Activated CD4-positive, alpha-beta T cell treated with anti-CD3 and anti-CD28 coated beads for 4 hours (primary cell): ENCODE measurements at places on chromosomes 2 and 18.

DNA sequence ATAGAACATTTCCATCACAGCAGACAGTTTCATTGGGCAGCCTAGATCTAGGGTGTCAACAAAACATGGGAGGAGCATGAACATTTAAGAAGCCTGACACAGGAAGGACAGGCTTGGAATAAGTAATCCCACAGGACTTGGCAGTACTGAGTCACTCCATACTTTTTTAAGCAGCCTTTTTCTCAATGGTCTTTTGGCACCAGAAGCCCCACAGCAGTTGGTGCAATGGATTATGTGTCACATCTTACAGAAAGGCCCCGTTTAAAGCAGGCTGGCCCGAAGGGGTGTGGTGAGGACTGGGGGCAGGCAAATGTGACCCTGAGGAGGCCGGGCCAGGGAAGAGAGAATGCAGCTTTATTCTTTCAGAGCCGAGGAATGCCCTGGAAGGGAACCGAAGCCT is 26.6 kb downstream of the SPTBN1 start:
- no peak for DNase-seq

DNA sequence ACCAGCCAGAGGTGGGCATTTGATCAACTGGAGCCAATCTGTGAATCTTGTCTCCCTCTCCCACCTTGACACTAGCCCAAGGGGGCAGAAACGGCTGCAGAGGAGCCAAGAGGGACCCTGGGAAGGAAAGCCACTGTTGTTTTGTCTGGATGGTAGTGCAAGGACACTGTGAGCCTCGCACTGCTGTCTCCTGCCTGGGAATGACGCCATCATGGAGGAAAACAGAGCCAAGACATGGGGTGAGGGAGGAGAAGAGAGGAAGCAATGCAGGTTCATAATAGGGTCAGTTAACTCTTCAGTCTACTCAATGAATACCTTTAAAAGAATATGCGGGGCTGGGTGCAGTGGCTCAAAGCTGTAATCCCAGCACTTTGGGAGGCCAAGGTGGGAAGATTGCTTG is 231.1 kb upstream of the AGAP1 start:
- no peak for DNase-seq

DNA sequence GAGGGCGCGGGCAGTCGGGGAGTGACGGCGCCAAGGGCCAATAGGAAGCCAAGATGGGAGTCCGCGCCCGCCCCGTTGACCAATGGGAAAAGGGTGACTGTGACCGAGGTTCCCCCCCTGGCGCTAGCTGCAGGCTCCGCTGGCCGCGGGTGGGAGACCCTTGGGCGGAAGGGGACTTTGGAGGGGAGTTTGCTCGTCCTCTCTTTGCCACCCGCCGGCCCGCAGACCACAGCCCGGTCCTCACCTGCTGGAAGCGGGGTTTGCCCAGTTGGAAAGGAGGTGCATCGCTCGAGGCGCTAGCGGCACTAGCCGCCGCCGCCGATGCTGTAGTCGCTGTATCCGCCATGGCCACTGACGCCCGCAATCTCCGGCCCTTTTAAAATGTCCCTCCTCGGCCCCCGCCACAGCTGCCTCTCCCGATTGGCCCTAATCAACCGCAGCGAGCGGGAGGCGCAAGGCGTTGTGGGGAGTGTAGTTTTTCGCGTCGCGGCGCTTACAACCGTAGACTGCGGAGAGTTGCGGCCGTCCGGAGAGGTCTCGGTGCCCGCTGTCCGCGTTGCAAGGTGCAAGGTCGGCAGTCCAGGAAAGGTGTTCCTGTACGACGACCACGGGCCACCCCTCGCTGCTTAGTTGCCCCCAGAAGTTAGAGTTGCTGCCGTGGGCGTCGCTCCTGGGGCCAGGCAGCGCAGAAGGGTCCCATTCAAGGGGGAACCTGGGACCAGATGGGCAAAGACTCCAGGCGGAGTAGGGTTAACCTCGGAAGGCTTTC is at the start of gene SFXN5:
Gene SFXN5 (minus strand): TSS at position 353 of the 769 bp plus-strand sequence. CDS start 7 bp downstream, at position 346.
- DNase-seq, result peak; percentile 89

GRCh38 chr18:36378205-36378604 is 80.7 kb downstream of the FHOD3 start:
- no peak for DNase-seq

DNA sequence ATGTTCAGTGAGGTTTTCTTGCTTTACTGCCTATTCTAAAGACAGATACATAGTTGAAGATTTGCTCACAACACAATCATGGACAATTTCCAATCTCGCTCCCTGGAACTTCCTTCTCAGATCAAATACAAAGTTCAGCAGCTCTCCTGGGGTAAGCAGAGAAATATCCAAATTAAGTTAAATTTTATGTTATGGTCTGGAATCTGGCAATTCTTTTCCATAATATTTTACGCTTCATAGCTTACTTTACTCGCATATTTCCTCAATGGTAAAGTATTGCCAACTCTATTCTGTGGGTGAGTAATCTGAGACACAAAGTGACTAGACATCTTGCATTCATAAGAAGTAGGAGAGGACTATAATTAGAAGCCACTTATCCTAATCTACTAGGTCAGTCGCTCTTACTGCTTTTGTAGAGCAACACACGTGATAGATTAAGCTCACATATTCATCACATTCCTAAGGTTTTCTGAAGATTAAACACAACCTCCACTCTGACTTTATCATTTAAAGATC is 529.4 kb downstream of the CCDC85A start:
- no peak for DNase-seq

- DNase-seq, result no peak
Observed at GRCh38 chr2:209685963-209686362, 85.7 kb upstream of the UNC80 start.

GRCh38 chr18:77711096-77711495 is 461.4 kb downstream of the GALR1 start:
- no peak for DNase-seq

DNA sequence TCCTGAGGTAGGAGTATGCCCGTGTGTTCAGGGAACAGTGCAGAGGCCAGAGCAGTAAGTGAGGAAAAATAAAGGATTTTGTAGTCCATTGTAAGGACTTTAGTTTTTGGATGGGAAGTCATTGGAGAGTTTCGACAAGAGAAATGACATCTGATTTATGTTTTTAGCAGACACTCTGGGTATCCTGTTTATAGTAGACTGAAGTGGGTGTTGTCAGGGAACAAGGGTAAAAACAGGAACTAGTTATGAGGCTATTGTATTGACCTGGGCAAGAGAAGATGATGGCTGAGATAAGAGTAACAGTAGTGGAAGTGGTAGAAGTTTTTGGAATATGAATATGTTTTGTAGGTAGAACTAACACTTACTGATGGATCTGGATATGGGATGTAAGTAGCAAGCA is 59.8 kb downstream of the GTF2A1L start:
- no peak for DNase-seq

DNA sequence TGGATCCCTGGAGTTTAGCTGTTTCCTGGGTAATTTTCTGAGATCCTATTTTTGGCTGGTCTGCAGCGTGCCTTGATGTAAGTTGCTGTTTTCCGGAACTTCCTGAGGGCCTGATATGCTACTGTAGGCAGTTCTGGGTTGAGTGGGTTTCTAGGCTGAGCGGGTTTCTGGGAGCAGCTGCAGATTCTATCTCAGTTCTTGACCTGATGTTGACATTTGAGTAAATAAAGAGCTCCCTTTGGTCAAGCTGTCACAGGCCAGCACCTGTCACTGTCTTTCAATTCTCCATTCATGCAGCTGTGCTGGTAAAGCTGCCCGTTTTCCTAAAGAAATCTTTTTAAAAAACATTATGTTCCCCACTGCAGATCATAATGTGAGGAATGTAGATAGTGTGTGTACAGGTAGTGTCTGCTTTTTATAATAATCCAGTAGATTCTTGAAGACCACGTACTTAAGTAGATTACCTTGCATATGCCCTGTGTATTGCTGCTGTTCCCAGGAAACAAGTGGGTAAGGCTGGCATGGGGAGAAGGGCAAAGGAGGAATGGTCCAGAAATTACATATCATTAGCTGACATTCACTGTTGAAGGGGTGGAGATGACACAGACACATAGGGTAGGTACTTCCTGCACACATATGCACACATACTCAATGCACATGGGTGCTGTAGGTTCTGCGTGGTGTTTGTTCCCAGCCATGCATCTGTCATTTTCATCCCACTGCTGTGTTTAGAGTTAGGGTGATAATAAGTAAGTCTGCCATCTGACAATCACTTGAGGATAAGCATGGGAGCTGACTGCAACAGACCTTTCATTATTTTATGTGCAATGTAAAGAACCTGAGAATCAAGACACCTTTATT is 25.9 kb downstream of the CD28 start:
- DNase-seq, result no peak

GRCh38 chr2:122999258-122999657 is 1025.8 kb upstream of the CNTNAP5 start:
- DNase-seq, result no peak

GRCh38 chr2:143692162-143692561 is 562.9 kb downstream of the ARHGAP15 start:
- DNase-seq, result no peak

- no peak for DNase-seq
Observed at GRCh38 chr18:48347756-48348326, 61.3 kb downstream of the ZBTB7C start.

DNA sequence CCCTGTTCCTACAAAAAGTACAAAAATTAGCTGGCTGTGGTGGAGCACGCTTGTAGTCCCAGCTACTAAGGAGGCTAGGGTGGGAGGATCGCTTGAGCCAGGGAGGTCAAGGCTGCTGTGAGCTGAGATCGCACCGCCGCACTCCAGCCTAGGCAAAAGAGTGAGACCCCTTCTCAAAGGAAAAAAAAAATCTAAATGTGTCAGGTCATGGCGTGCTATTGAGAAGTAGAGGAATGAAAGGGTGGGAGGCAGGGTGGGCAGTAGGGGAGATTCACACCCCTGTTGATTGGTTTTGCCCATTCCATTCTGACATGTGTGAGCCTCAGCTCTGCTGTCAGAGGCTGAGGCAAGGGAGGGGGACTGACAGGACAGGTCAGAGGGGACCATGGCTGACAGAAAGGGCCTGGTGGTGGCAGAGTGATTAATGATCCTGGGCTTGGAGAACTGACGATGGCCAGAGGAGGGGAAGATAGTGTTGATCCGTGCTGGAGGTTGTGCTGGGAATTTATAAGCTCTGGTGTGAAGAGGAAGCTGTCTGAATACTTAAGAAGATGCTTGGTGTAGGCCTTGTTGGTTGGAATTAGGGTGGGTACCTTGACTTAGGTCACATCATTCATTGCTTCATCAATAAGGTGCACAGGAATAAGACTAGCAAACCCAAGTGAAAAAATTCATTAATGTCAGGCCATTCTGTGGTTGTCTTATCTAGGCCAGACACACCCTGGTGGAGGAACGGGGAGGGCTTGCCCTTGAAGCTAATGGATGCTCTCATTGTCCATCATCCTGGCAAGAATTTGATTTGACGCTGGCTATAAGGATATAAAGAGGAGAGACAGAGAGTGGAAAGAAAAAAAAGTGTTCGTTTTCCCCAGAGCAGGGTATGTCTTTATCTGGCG is 19.1 kb upstream of the SMARCAL1 start:
- no peak for DNase-seq

GRCh38 chr2:229137066-229137465 is 134.0 kb downstream of the PID1 start:
- DNase-seq, result no peak

DNA sequence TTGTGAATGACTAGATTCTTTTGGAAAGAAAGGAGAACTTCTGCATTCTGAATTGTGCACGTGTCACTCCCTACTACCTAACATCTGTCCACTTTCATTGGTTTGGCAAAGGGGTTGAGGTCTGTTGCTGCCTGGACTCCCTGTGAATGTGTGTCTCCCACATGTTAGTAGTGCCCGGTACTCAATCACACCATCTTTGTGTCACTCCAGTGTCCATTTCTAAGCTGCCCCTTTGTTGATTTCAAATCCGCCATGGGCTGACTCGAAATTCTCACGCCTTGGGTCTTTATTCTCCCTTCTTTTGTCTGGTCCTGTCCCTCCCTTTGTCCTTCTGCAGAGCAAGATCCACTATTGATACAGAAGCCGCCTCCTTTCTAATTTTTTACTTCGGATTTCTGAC is 7.5 kb downstream of the DPYSL5 start:
- no peak for DNase-seq

GRCh38 chr18:28112056-28112470 is 64.9 kb downstream of the CDH2 start:
- no peak for DNase-seq

DNA sequence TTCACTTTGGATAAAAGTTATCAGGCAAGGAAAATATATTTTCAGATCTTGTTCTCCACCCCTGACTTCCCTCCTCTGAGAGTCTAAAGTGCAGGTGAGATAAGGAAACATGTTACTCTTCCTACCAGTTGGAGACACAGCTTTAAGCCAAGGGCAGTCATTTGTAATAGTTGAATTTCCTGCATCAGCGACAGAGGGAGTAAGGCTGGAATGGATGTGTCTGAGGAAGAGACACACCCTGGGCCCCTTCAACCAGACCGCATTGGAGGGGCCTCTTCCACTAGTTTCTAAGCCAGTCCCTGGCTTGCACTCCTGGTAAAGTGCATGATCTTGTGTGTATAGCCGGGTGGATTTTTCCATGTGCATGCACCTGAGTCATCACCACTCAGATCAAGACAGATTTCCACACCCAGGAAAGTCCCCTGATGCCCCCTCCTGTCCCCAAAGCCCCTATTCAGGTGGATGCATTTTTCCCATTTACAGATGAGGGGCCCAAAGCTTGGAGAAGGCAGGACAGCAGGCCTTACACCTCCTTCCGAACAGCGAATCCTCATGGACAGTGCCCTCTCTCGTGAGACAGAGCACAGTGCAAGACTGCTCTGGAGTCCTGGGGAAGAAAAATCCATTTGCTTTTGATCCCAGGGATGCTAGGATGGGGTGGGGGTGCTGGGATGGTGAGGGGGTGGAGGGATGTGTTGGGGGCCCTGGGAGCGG is 66.7 kb upstream of the SH3RF3 start:
- no peak for DNase-seq

DNA sequence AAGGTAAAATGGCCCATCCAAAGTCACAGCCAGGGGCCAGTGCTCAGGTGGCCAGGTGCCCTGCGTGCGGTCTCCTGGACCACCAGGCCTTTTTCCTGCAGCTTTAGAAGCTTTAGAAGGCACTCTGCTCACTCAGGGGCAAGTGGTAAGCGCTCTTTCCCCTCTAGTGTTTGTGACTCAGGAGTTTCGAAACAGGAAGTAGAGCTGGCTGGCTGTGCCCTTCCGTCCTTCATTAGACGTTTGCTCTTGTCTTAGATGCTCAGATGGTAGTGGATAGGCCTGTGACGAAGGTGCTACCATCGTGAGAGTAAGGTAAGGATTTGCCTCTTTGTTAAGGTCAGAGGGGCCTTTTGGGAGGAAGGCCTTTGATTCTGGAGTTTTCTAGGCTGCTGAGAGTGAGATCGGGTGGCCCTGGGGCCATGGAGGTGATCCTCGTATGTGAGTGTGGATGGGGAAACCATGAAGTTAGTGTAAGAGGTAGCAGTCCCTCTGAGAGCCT is at the start of gene CASP8:
Gene CASP8 (plus strand): TSS at position 235 of the 499 bp plus-strand sequence. CDS start 5,951 bp downstream, outside the sequence.
- peak; percentile 59 for DNase-seq
